ENCODE measurements at places on chromosomes 1 and 21. TPM values are rescaled to one million over a fixed set of nuclear protein-coding genes. Genes with fewer than 3 reads are reported as not detected.

The AMY1B gene
- not detected for total RNA-seq

The PTPN22 gene
- not detected for total RNA-seq

The SYNJ1 gene
- total RNA-seq, result 6.3 TPM

The NHLH2 gene
- total RNA-seq, result not detected

The ZRANB2 gene
- total RNA-seq, result 38.0 TPM

The S100A7 gene
- not detected for total RNA-seq

The COL6A2 gene
- total RNA-seq, result 3,212 TPM

The INPP5B gene
- total RNA-seq, result 15.8 TPM

The CHI3L2 gene
- 8.5 TPM for total RNA-seq

The KLHDC8A gene
- 0.12 TPM for total RNA-seq

The RAP1GAP gene
- total RNA-seq, result 0.82 TPM

The TNFRSF1B gene
- 7.8 TPM for total RNA-seq
